ENCODE measurements at places on chromosomes 5 and 9.

DNA sequence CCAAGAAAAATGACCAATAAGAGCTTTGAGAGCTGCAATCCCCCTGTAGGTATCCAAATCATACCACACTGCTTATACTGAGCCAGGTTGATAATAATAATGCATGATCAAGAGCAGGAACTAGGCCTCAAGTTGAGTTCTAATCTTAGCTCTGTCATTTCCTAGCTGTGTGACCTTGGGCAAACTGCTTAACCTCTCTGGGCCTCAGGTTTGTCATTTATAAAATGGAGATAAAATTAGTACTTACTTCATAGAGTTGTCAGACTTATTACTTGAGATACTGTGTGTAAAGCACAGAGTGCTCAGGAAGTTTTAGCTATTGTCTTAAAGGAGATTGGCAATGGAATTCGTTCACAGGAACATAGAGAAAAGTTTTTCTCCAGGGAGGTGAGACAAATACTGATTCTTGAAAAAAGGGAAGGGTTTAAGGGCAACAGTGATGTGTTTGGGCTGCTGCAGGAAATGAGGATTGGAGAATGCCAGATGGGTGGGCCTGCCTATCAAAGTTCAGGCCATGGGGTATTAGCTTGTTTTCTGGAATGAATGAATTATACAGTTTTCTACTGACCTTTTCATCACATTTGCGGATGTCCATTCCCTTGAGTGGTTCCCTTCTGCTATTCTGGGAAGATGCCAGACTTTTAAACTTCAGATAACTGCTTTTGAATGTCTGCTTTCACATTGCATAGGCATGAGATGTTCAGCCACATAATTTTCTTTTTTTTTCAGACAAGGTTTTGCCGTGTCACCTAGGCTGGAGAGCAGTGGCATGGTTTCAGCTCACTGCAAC, 10.2 kb upstream of the ATP6V0E1 start:
- no peak for DNase-seq

- DNase-seq, result no peak
Observed at GRCh38 chr5:114477816-114478334, 116.0 kb downstream of the KCNN2 start.

DNA sequence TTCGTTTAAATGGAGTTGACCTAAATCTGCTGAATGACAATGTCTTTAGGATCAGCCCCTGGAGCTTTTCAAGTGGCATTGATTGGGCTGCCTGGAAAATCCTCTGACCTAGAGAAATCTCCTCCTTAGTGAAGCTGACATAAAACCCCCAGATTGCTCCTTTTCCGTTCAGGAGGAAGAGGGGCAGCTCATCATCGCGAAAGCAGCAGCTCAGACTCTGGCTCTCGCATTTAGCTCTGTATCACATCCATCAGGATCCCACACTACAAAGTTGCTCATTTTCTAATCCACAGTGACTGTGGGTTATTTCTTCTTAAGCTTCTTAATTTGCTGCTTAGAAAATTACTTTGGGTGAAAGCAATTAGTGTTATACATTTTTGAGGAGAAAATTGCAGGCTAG, 373.7 kb downstream of the ENC1 start:
- DNase-seq, result no peak

DNA sequence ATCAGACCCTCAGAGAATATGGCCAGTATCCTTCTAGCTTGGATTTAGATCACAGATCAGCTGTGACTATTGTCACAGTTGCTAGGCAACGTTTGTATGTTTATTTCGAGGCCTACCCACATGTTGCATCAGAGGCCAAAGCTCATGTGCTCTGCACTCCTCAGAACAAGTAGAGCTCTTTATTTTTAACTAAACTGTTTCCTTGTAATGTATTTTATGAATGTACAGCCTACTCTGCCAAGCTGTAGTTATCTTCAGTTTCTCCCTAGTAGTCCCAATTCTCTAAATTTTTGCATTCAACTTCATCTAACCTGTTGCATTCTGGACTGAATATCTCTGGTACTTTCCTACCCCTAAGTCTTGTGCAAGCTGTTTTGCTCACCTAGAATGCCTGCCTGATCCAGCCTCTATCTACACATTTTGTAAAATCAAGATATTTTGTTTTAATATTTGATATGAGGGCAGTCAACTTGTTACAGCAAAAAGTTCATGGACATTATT, 52.8 kb downstream of the CAST start:
- no peak for DNase-seq

- DNase-seq, result no peak
Observed at GRCh38 chr5:156400231-156400986, 73.4 kb downstream of the SGCD start.

DNA sequence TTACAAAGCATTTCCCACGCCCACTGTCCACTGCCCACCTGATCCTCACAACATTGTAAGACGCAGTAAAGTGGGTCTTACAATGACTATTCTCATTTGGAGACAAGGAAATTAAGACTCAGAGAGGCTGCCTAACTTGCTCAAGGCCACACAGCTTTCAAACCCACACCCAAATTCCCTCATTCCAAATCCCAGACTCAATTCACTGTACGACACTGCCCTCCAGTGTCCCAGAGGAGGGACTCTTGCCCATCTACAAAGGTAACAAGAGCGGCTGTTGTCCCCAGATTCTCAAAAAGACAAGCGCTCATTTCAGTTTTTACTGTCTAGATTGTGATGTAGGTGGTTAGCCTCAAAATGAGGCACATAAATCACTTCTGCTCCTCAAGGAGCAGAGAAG, 184.6 kb downstream of the ACTL7B start:
- no peak for DNase-seq

DNA sequence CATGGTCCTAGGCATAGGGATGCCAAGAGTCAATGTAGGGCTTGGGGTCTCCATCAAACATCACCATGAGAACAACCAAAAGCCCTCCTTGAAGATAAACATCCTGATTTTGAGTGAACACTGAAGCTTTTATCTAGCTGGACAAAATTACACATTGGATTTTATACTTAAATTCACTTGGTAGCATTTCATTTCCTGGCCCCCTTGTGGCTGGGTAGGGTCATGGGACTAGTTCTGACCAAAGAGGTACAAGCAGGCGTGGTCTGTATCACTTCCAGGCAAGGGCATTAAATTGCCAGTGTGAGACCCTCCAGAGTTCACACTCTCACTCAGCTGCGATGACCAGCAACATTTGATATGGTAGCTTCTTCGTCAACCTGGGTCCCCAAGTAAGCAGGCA, 320.3 kb downstream of the ACTL7B start:
- DNase-seq, result no peak

- DNase-seq, result no peak
Observed at GRCh38 chr9:118268046-118268445, 563.8 kb downstream of the TLR4 start.

- DNase-seq, result peak; percentile 93
Observed at GRCh38 chr5:173472164-173472563, 143.9 kb upstream of the STC2 start.

- no peak for DNase-seq
Observed at GRCh38 chr9:27065288-27065687, 43.7 kb upstream of the TEK start.

DNA sequence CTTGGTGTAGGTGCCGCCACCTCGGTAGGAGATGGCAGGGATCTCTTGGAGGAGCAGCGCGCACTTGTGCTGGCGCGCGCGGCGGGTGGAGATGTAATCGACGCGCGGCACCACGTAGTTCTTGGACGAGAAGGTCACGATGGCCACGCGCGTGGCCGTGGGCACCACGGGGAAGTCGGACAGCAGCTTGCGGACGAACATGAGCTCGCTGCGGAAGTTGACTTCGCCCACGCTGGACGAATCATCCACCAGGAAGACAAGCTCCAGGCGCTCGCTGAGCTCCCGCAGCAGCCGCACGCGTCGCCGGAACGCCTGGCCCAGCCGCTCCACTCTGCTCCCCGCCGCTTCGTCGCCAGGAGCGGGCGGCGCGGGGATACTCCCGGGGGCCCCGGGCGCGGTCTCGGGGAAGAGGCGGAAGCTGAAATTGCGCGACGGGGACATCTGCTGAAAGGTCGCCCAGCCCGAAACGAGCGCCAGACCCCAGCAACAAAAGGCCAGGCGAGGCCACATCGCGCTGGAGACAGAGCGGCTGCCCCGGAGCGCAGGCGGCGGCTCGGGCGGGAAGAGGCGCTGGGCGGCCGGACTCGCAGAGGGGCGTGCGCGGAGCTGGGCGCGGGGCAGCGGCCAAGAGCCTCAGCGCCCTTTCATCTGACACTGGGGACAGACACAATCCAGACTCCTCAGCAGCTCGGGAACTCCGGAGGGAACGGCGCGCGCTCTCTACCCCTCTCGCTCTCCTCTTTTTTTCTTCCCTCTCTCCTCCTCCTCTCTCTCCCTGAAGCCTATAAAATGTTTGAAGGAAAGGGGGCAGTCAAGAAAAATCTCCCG, at the start of gene SVEP1:
Gene SVEP1, minus strand, starts transcription at position 708 of the 828 bp plus-strand sequence. Its CDS starts 198 bp downstream, at position 510.
- DNase-seq, result no peak

DNA sequence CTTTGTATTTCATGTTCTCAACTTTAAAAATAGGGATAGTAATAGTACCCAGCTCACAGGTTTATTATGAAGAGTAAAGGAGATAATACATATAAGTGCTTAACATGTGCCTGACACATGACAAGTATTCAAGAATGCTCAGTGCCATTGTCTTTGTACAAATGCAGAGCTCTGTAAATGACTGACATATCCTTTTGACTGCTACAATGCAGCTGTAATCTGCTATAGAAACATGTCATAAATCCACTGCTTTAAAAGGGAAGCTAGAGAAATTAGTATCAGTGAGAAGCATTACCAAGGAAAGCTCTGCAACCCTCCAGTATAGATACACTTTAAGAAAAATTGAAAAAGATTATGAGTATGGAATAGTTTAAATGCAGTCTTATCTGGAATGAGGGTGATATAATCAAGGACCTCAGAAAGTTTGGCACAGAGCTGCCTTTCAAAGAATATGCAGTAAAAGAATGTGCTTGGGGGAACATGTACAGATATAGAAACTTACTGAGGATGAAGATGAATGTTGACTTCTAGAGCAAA, 17.9 kb downstream of the ERAP1 start:
- no peak for DNase-seq

GRCh38 chr9:29297592-29297991, 1724.3 kb upstream of the C9orf72 start:
- no peak for DNase-seq

- no peak for DNase-seq
Observed at GRCh38 chr5:144585681-144586080, 415.0 kb downstream of the KCTD16 start.

GRCh38 chr5:148794729-148795561, 31.5 kb upstream of the ADRB2 start:
- no peak for DNase-seq

DNA sequence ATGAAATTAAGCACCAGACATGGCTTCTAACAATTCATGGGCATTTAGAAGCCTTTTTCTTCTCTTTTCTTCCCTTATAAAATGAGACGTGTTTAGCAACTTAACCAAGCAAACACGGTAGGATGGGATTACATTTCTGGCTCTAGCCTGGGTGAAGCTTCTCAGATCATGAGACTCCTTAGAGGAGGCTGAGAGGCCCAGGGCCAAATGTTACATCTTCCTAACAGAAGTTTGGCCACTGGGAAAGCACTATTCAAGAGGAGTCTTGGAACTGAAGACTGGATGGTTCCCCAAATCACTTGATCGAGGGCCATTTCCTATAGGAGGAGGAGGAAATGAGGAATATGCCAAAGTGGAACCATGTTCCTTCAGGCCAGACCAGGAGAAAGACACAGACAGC, 1.9 kb downstream of the GABRP start:
- no peak for DNase-seq

DNA sequence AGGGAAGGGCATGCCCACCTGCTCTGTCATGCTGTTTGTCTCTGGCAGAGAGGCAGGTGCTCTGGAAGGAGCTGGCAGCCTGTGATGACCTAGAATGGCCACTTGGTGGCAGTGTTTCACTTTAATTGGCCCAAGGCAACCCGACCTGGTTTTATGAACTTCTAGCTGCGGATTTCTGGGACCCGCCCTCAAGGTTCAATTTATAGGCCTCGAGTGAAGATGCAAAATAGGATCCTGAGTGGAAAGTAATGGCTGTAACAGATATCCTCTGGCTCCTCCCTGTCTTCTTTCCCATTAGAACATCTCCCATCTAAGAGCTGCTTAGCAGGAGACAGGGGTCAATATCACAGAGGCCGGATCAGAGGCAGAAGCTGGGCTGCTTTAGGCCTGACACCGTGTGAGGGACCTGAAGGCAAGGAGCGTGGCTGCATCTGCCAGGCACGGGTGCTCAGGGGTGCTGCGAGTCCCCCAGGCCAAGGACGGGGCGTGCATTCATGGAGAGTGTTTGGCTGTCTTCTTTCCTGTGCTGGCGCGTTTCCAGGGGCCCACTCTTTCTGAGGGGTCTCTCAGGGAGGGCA, 56.7 kb upstream of the SLC28A3 start:
- DNase-seq, result peak; percentile 15
